B cell (primary cell): ENCODE measurements at places on chromosomes 11 and 22.
A peak's percentile ranks its signal among the peaks of the same experiment; 100 is the strongest.

DNA sequence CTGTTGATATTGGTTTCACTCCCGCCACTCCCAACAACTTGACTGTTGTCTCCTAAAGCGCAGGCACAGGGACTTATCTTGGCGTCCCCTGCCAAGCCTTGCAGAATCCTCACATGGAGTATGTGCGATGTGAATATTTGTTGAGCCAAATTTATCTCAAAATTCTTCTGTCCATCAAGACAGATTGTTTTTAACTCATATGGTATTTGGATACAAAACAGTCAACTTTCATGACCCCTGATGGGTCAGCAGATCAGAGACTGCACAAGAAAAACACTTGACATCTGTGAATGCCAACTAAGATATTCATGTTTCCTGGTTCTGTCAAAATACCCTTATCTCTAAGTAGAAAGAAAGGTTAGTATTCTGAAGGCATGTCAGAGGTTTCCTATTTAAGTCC is 221.7 kb upstream of the BLID start:
- DNase-seq, result no peak

DNA sequence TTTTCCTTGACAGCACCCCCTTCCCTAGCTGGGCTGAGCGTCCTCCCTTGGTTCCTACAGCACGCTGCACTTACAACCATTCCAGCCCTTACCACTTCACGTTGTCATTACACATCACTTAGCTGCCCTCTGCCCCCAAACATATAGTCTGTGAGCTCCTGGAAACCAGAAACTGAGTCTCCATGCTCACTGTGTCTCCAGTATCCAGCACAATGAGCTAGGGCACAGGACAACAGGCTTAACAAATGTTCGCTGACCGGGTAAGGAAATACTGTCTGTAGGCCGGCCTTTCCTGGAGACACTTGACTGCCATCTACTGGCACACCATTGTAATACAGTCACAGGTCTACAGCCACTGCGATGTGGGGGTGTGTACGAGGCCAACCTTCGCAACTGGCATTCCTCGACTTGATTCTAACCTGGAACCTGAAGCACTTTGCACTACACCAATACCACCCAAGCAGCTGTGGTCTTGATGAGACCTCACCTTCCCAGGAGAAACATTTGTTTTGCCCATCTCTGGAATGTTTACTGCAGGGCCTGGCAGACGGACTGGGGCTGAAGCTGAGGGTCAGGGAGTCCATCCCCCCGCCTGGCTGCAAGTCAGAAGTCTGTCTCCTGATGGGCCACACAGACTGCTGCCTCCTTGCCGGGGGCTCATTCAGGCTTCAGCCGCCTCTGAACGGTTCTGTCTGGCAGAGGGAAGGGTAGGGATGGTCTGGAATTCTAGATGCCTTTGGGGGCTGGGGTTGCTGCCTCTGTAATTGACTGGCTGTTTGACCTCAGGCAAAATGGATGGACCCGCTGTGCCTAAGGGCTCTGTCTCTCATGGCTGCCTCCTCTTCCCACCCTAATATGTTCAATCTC is 72.0 kb downstream of the SYN3 start:
- peak; percentile 50 for DNase-seq

DNA sequence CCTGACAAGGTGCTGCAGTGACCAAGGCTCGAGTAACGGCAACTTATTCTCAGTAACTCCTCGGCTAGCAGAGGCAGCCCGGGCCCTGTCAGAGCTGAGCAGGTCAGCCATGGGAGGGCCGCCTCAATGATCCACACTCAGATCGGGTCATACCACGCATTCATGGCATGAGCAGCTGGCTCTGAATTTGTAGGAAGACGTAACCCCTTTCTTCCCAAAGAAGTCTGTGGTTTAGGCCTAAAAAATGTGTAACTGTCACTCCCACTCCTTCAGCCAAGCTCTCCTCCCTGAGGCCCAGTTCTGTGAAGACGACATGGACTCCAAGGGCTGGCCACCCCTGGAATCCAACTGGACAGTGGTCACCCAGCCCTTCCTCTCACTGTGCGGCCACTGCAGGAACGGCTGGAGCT is 30.0 kb downstream of the PPP2R1B start:
- DNase-seq, result no peak

DNA sequence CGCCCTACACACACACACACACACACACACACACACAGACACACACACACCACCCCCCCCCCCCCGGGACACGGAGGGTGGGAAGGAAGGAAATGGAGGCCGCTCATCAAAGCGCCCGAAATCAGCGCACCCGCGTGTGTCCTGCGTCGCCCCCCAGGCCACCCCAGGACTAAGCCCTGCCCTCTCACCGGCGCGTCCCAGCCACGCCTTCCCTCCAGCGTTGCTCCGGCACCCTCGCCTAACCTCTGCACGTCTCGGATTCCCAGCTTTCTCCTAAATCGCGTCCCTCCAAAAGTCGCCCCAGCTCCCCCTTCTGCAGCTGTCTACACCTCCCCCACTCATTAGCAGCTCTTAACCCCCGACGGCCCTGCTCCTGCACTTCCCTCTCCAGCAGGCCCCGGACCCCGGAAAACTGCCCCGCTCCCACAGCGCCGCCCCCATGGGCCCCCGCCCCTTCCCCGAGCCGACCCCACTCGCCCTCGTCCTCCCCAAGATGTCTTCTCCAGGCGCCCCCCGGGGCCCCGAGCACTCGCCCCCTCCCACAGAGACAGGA is 557 bp downstream of the PACSIN2 start:
- peak; percentile 67 for DNase-seq

GRCh38 chr22:20955548-20955947 is 11.5 kb upstream of the AIFM3 start:
- DNase-seq, result no peak

DNA sequence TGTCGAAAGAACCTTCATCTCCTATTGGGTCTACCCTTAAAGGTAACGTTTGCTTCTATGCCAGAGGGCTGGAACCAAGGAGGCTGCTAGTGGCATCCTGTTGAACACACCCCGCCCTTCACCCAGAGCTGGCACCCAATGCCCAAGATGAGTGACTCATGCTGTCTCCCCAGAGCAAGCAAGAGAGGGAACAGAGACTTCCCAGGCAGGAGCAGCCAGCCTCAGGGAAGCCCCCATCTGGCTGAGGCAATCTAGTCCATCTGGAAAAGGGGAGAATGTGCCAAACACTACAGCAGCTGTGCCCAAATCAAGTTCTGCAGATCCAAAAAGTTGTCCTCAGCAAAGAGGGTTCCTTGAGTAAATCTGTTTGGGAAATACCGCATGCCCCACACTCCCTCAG is 91.9 kb upstream of the TP53I11 start:
- DNase-seq, result no peak

- no peak for DNase-seq
These were observed 95.7 kb downstream of the TEAD1 start for GRCh38 chr11:12769834-12770345.

DNA sequence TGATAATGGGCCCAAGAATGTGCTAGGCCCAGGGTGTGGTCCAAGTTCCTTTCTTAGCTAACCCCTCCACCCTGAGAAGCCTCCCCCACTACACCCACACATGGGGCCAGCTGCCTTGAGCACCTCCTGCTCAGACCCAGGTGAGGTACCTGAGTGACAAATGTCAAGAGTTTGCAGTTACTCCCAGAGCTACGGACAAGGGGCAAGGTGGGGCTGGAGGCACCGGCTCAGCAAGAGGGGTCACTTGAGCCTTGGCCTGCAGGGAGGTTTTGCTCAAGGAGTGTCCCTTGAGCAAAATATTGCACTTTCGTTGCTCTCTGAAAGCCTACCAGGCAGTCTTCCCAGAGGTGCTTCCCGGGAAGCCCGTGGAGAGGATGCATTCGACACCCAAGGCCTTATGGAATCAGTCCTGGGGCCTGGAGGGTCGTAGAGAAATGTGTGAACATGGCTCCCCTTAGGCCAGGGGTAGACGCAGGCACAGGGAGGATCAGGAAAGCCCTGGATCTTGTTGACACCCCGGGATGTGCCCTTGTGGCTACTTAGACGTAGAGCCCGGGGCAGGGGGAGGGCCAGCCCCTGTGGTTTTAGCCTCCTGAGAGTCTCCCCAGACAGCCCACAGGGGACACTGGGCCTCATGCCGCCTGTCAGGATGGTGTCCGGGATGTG is 114.2 kb downstream of the KCNQ1 start:
- no peak for DNase-seq

GRCh38 chr22:24928322-24928721 is 18.2 kb downstream of the LHFPL7 start:
- DNase-seq, result no peak

GRCh38 chr11:112455791-112456190 is 195.1 kb upstream of the PLET1 start:
- no peak for DNase-seq

DNA sequence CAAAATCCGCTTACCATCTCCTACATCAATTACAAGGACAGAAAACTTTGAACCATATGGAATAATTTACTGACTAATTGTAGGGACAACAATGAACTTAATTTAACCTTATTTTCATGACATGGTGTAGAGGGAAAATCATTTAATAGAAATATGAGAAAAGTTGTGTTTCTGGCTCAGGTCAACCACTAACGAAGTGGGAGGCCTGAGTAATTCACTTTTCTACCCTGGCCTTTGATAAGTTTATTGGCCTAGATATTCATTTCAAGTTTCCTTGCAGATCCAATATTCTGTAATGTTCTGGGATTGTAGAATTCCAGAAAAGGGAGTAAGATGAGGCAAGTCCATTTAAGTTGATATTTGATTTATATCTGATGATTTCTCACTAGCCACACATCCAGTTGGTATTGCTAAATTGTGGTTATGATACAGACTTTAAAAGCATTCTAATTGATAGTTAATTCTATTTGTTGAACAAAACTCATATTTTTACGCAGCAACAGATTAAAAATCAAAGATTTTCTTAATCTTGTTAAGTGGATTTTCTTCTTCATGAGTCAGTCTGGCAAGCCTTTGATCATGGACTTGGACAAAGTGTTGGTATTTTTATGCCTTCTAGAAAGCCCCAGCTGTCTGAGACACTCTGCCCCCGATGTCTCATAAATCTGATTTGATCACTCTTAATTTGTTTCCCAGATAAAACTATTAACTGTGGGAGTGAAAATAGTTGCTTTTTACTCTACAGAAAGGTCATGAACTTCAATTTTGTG is 336.5 kb downstream of the TMEM135 start:
- DNase-seq, result no peak

DNA sequence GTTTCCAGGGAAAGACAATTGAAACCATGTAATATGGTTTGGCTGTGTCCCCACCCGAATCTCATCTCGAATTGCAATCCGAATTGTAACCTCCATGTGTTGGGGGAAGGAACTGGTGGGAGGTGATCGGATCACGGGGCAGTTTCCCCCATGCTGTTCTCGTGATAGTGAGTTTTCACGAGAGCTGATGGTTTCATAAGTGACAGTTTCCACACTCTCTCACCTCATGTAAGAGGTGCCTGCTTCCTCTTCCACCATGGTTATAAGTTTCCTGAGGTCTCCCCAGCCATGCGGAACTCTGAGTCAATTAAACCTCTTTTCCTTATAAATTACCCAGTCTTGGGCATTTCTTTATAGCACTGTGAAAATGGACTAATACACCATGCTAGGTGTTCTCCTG is 148.3 kb upstream of the CADM1 start:
- DNase-seq, result no peak

DNA sequence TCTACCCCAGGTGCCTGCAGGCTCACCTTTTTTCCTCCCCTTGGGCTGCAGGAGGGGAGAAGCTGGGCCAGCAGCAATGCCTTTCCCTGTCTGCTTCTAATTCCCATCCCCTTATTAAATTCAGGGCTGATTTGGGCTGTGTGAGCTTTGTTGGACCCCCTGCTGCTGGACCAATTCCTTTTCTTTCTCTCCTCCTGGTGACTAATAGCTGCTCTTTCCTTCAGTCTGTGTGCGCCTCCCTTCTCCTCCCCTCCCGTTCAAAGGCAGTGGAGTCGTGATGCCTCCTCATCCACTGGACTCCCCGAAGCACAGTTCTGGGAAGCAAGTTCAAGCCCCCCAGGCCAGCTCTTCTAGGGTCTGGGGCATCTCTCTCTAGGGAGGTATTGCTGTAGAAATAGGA is 567.9 kb upstream of the CADM1 start:
- no peak for DNase-seq

- no peak for DNase-seq
These were observed 25.6 kb upstream of the NRIP3 start for GRCh38 chr11:9029422-9029821.

GRCh38 chr11:92810423-92811064 is 158.9 kb upstream of the MTNR1B start:
- no peak for DNase-seq

DNA sequence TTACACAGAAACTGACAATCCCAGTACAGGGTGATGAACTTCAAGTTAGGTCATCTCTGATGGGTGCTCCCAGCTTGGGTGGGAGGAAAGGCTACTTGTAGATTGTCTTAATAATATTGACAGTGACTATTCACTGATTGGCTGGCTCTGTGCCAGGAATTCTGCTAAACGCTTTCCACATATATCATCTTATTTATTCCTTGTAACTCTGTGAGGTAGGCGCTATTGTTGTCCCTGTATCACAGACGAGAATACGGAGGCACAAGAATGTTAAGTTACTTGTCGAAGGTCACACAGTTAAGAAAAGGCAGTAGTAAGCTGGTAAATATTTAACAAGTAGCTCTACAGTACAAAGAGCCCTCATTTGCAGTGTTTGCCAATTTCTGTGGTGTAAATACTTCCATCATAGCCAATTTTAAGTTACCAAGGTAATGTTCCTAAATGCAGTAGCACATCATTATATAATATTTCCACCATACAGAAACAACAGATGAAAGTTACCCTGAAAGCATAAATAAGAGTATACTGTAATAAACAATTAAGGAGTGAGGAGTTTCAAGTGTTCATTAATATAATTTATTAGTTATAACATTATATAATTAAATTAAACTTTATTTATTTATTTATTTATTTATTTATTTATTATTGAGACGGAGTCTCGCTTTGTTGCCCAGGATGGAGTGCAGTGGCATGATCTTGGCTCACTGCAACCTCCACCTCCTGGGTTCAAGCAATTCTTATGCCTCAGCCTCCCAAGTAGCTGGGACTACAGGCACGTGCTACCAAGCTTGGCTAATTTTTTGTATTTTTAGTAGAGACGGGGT is 11.5 kb upstream of the TIMP3 start:
- DNase-seq, result no peak

GRCh38 chr22:17106785-17107546 is 14.2 kb downstream of the TMEM121B start:
- no peak for DNase-seq

DNA sequence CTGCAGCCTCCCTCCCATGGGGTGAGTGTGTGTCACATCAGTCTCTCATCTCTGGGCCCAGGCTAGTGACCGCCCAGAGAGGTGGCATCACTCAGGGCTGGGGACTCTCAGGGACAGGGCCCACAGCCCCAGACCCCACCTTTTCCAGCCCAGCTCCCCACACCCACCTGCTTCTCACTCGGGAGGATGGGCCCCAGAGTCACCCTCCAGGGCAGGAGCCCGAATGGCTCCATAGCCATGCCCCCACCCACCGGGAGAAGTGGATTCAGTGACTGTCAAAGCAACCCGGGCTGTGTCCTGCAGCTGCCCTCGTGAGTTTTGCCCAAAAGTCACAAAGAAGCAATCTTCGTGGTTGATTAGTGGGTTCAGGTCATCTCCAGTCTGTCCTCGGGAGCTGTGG is 26.0 kb downstream of the PARVG start:
- DNase-seq, result no peak
